ENCODE measurements at places on chromosomes 6 and 20.

DNA sequence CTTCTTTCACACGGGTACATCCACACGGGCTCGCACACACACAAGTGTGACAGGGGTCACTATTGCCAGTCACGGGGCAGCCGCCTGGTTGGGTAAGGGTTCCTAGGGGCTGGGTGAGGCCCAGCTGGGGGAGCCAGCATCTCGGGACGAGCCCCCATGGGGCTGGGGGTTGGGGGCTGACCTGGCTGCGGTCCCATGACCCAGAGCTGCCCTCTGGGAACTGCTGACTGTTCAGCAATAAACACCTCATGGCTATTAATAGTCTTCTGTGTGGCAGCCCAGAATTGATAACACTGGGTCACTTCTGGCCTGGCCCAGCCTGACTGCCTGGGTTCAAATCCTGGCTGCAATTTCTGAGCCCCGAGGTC is 23.8 kb downstream of the VEGFA start:
- DNase-seq, result no peak

GRCh38 chr20:36279776-36280175 is 26.4 kb upstream of the DLGAP4 start:
- DNase-seq, result no peak

DNA sequence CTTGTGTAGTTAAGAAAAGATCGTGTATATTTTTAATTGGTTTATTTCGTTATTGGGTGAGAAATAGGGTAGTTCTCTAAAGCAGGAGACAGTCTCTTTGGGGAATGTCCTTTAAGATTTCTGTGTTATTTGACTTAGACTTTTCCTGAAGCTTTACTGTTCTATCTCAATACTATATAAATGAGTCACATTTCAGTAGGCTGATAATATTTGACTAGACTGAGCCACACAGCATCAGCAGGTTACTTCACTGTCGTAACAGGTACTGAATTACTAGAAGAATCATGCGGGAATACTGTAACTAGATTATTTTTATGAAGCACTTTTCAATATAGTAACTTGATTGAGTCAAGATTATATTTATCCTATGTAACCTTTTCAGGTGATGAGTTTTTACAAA is 1.4 kb downstream of the SMAP1 start:
- DNase-seq, result no peak

DNA sequence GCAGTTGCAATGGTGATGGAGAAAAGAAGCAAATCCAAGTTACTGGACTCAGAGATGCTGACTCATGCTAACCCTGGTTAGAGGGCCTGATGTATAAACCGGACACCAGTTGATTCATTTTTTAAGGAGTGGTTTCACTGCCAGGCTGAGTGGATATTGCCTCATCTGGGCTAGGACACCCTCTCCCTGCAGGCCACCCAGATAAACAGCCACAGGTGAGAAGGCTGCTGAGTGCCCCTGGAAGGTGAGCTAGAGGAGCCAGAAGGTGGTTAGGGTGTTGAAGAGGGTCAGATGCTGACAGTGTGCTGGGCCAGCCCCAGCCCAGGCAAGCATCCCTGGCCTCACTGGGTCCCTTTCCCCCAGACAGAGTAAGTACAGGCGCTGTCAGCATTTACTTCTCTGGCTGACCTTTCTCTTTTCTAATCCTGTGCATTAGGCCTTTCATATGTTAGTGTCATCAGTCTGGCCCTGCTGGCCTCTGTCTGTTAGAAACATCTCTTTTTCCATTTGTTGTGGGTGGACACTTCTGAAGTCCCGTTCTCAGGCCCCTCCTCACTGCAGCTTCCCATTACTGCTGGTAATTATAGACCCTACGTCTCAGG is 13.5 kb downstream of the EPB41L1 start:
- no peak for DNase-seq

DNA sequence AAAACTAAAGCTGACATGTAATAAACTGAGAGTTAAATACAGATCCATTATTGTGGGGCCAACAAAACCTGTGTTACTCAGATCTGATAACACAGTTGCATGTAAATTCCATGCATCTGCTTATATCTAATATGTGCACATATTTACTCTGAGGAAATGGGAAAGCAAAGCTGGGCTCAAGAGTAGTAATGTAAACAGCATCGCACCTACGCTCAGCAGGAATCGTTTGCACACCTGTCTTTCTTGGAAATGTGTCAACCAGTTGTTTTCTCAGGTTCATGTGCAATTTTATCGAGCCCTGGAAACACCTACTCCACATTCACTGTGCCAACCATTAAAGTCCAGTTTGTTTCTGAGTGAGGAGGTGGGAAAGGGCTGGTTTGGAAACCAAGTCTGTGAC is 80.3 kb upstream of the CNKSR3 start:
- no peak for DNase-seq

DNA sequence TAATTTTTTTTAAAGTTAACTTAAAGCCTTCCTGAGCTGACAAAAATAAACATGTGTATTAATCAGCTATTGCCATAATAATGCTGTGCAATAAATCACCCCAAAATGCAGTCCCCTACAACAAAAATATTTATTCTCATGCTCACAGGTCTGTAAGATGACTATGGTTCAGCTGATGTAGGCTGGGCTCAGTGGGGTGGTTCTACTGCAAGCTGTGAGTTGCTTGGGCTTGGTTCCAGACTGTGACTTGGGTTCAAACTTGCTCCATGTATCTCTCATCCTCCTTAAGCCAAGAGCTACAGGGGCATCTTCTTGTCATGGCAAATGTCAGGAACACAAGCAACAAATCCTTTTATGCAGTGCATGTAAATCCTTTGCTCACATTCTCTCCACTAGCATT is 644.3 kb downstream of the KIF16B start:
- DNase-seq, result no peak

DNA sequence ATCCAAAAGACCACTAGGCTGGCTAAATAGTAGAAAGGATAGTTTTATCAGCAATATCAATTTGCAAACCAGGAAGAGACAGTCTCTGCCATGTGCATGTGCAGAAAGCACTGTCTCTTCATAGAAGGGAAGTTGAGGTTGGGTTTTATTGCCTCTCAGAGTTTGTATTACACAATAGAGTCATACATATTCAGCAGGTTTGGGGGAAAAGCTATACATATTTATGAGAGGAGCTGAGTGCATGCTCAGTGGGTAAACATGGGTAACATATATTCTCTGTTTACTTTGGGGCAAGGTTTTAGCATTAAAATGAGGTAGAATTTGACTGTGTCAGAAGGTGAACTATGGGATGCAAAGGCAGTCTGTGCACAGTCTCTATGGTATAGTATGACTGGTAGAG is 14.9 kb downstream of the TMEM170B start:
- DNase-seq, result no peak

GRCh38 chr20:54208548-54209176 is 775 bp downstream of the PFDN4 start:
- DNase-seq, result no peak

GRCh38 chr6:154276810-154277628 is 79.6 kb downstream of the IPCEF1 start:
- no peak for DNase-seq

GRCh38 chr6:126550323-126550722 is 210.4 kb downstream of the CENPW start:
- DNase-seq, result no peak

DNA sequence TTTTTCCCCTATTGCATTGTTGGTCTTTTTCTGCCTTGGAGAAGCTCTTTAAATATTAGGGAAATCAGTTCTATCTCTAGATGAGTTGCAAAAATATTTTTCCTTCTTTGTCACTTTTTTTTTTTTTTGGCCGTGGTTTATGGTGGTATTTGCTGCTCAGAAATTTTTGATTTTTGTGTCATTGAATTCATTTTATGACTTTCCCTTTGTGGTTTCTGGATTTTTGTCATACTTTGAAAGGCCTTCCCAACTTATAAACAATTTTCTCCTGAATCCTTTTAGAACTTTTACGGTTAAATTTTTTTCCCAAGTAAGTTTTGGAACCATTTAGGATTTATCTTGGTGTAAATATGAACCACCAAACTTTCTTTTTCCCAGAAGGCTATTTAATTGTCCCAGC is 145.6 kb downstream of the GJA10 start:
- DNase-seq, result no peak

DNA sequence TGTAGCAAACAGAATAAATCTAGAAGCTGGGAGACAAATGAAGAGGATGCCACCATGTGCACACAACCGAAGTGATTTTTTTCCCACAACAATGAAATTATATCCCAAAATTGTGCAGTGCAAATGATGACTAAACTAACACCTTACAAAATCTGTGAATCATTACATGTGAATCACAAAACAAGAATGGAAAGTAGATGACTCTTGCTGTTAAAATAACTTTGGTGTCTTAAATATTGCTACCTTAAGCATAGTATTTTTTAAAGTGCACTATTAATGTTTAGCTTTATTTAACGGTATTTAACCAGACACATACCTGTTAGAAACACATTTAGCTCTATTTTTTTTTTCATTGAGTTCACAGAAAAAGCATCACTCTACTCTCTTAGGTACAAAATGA is 190.8 kb downstream of the TBC1D32 start:
- no peak for DNase-seq

DNA sequence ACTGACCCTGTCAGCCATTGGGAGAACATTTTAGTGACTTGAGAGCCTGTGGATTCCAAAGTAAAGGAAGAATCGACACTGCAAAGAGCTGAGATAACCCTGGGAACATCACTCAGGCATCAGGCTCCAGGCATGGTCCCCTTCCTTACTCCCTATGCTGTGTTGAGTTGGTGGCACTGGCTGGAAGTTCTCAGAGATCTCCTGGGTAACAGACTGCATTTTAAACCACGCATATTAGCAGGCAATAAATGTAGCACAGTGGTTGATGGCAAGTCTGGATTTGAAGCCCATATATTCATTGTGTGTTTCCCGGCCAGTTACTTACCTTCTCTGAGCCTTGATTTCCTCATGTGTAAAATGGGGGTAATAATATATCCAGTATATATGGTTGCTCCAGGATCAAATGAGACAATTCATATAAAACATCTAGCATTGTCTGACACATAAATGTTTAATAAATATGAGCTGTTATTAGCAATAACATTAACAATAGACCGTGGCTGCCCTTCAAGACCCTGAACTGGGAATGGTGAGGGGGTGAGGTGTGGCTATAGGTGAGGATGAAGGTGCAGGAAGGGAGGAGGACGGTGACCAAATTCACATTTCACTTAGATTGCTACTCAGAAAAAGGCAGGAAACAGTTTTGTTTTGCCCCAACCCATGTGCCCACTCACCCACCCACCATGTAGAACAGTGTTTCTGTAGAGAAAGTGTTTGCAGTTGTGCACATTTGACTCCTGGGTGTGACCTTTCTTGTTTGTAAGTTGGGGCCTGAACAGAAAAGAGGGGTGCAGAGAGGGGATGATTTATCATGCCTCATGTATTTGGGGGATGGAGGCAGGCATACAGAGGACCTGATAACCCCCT is 2.1 kb downstream of the PLCG1 start:
- DNase-seq, result no peak

- no peak for DNase-seq
Observed at GRCh38 chr6:143471822-143472221, 21.2 kb downstream of the PEX3 start.

GRCh38 chr6:33622456-33623431 is 1.6 kb downstream of the ITPR3 start:
- no peak for DNase-seq

DNA sequence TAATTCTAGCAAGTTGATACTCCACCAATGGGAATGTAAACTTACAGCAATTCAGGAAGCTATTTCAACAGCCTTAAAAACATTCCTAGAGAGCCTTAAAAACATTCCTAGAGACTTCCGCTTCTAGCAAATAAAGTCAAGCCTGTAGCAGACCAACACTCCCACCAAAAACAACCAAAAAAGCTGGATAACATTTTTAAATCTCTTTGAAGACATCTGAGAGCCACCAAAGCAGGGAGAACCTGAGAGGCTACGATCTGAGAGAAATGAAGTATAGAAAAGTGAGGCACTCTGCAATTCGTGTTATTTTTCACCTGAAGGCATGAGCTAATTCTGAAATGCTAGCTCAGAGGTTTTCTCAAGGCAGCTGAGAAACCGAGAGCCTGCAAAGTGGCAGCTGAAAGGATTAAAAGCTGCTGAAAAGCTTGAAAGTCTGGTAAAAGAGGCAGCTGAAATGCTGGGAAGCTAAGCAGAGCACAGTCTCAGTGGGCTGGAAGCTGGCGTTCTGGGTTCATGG is 20.9 kb downstream of the GPR63 start:
- no peak for DNase-seq

GRCh38 chr20:22248051-22248667 is 336.2 kb downstream of the FOXA2 start:
- no peak for DNase-seq

- DNase-seq, result no peak
Observed at GRCh38 chr20:51531141-51531710, 11.3 kb downstream of the NFATC2 start.

DNA sequence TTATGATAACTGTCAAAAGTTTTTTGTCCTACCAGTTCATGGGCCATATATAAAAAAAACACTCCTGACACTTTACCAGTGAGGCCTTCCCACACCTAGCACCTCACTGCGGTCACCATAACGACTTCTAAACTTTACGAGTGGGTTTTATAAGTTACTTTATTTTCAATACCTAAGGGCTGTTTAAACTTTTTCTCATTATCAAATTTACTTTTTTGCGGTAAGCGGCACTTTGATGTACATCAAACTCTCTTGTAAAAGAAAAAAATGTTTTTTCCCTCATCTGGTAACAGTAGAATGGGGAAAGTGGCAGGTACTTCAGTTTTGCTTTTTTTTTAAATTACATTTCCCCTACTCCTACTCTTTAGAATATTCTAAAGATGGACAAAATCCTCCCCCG is 36.2 kb downstream of the FYN start:
- DNase-seq, result no peak

- no peak for DNase-seq
Observed at GRCh38 chr6:161066511-161066910, 74.9 kb downstream of the MAP3K4 start.

DNA sequence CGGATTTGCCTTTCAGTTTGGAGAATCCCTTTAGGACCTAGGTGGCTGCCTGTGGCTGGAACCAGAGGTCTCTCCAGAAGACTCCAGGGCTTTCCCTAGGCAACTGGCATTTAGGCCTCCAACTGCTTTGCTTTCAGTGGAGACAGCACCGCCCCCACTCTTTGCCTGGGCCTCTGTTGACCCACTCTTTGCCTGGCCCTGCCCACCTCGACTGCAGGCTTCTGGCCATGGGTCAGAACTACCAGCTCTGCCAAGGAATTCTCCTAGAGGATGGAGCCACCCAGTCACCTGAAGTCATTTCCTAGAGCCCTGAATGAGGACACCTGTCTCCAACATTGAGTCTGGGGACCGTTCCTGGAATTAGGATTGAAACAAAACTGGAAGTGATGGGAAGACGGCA is 439.0 kb upstream of the CDH4 start:
- no peak for DNase-seq

DNA sequence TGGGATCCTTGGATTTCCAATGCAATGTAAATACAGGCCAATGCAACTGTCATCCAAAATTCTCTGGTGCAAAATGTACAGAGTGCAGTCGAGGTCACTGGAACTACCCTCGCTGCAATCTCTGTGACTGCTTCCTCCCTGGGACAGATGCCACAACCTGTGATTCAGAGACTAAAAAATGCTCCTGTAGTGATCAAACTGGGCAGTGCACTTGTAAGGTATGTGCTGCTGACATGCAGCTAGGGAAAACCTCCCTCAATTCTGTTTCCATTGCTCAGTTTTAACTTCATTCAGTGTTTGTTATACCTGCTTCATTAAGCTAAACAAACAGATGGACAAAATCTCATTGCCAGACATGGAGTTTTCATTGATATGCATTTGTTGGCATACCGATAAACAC is 397.1 kb downstream of the ARHGAP18 start:
- DNase-seq, result no peak
